Activated CD8-positive, alpha-beta memory T cell treated with anti-CD3 and anti-CD28 coated beads for 4 hours (primary cell): ENCODE measurements at places on chromosomes 2 and 18.

- DNase-seq = no peak
Measured at GRCh38 chr2:62631160-62632085, 74.1 kb upstream of the EHBP1 start.

DNA sequence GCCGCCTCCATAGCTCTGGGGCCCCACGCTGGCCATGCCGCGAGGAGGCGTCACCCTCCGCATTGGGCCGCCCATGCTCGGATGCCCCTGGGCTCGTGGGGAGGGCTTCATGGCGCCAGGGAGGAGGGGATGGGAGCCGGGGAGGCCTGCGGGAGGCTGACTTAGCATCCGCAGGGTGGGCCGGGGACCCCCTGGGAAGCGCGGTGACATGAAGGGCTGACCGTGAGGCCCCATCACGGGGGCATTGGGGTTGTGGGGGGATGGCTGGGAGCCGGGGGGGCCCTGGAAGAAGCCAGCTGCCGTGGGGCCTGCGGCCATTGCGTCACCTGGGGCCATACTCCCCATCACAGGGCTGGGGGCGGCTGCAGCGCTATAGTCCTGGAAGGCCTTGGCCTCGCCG is 26.0 kb upstream of the ANKRD62 start:
- no peak for DNase-seq

DNA sequence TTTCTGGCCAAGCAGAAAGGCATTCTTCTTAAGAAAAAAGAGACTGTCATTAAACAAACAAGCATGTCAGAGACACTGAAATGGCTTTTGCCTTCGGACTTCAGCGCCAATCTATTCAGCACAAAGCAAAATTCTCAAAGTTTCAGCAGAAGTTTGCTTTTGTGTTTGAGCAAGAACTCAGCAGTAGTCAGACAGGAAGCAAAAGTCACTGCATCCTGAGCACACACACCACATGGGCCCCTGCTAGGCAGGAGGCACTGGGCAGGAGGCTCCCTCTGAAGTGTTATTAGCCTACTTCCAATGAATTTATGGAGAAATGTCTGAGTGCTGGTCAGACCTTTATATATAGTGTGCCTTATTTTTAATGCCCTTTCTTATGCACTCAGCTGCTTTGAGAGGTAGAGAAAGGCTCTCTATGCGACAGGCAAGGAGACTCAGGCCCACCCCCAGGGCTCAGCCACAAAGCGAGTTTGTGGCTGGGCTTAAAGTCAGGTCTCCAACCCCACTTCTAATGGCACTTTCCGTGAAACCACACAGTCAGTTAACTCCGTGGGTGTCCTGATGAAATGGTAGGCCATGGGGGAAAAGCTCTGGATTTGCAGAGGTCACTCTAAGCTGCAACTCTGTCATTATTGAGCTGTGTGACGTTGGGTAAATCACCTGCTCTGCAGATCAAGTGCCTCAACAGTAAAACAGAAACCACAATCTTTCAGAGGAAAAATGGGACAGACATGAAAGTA is 161.0 kb upstream of the TMEM200C start:
- no peak for DNase-seq

GRCh38 chr2:233469261-233470010 is 97.1 kb downstream of the USP40 start:
- no peak for DNase-seq

DNA sequence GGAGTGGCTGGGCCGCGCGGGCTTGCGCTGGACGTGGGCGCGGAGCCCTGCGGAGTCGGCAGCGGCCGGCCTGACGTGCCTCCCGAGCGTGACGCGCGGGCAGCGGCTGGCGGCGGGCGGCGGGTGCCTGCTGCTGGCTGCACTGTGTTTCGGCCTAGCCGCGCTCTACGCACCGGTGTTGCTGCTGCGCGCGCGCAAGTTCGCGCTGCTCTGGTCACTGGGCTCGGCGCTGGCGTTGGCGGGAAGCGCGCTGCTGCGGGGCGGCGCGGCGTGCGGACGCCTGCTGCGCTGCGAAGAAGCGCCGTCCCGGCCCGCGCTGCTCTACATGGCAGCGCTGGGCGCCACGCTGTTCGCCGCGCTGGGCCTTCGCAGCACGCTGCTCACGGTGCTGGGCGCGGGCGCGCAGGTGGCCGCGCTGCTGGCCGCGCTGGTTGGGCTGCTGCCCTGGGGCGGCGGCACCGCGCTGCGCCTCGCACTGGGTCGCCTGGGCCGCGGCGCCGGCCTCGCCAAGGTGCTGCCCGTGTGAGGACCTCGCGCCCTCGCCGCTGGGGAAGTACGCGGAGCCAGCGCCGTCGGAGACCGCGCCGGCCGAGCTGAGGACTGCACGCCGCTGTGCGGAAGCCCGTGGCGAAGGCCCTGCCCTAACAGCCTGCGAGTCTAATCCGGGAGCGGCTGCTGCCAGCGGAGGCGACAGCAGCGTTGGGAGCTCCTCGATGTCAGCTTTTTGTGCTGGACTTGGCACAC is 526 bp downstream of the SFT2D3 start:
- peak; percentile 60 for DNase-seq

DNA sequence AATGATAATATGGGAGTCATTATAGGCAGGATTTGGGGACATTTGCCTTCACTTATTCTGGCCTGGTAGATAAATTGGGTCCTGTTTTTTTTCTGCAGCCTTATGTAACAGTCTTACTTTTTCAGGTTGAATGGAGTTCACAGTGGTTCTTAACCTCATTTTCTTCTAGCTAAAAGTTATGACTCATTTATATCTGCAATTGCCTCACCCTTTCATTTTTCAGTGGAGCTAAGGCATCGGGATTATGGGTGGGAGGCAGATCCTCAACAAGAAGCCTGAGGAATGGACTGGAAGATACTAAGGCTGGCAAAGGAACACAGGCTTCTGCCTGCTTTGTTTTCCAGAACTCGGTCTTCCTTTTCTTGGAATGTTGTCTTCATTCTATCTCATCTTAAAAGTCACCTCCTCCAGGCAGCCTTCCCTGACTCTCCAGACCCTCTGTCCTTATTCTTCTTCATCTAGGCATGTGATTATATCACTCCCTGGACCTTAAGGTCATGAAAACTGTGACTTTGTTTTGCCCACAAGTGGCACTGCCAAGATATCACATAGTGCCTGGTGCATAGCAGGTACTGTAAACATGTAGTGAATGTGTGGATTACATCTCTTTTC is 41.0 kb upstream of the ACSL3 start:
- DNase-seq = no peak

DNA sequence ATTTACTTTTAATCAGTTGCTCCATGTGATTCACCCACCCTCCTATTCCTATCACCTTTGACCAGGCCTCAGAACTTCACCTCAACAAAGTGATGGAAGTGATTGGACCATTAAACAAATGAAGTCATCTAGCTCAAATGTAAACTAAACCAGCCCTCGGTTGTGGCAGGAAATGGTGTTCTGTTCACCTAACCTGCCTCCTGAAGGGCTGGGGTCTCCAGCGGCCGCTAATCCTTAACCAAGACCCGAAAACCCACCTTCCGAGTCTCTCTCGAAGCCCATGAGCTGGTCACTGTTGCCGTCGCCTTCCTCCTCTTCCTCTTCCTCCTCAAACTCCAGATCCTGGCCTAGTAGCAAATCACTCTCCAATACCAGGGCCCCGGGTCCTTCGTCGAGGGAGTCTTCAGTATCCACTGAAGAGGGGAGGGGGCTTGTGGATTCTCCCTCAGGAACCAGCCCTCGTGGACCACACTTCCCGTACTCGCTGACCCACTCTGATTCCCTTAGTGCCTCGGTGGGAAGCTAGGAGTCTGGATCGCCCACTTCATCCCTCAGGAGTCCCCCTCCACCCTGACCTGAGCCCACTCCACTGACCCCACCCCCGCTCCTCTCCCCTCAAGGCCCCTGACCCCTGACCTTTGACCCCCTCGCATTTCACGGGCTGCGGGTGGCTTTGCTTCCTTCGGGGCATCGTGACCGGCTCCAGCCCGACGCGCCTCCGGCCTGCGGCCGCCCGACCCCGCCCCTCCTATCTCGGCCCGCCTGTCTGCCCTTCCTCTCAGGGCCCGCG is 503 bp downstream of the ZNF513 start:
- no peak for DNase-seq

GRCh38 chr18:58896734-58897508 is 32.2 kb downstream of the ZNF532 start:
- no peak for DNase-seq

- no peak for DNase-seq
Measured at GRCh38 chr2:187369471-187369870, 78.6 kb downstream of the CALCRL start.

GRCh38 chr2:99644419-99644787 is 154.6 kb upstream of the REV1 start:
- DNase-seq = no peak

DNA sequence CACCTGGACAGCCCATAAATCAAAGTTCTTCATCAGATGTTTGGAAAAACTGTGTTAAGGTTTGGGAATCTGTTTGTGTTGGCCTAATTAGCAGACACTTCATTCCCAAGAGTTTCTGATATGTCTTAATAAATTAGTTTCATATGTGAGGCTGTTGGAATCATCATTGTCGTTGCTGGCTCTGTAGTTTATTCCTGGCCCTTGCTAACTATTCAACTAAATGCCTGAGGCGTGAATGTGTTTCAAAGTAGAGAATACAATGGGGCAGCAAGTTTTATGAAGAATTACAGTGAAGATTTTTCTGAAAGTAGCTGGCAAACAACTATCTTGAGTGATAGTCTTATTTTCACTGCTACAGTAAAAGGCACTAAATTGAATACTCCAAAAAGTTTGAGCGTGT is 141.1 kb downstream of the PARD3B start:
- no peak for DNase-seq

- no peak for DNase-seq
Measured at GRCh38 chr2:173716458-173717052, 248.6 kb downstream of the SP3 start.

GRCh38 chr2:203949228-203949627 is 12.7 kb downstream of the ICOS start:
- DNase-seq = no peak

DNA sequence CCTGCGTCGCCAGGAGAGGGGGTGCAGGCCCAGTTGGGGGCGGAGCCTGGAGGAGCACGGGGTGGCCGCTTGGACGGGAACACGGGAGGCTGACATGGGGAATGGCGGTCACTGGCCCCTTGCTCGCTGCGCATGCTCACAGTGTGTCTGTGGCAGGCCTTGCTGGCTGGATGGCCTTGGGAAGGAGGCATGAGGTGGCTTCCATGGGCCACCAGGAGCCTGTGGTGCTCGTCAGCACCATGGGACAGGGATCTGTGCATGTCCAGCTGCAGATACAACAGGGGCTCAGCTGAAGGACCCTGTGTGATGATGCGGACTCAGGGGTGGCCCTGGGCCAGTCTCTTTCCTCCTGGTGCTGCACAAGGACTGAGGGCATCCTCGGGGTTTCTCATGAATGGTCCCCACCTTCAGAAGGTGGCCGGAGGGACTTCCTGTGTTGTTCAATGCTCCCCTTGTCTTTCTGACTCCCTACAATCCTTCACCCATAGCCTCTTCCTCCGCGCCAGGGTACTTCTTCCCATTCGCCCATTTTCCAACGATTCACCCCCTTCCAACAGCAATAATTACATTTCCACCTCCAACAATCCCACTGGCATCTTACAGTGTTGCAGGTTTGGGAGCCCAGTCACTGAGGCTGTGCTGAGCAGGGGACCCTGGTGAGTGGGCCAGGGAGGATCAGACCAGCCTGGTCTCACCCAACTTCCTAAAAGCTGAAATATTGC is 3.4 kb upstream of the SP140L start:
- no peak for DNase-seq

DNA sequence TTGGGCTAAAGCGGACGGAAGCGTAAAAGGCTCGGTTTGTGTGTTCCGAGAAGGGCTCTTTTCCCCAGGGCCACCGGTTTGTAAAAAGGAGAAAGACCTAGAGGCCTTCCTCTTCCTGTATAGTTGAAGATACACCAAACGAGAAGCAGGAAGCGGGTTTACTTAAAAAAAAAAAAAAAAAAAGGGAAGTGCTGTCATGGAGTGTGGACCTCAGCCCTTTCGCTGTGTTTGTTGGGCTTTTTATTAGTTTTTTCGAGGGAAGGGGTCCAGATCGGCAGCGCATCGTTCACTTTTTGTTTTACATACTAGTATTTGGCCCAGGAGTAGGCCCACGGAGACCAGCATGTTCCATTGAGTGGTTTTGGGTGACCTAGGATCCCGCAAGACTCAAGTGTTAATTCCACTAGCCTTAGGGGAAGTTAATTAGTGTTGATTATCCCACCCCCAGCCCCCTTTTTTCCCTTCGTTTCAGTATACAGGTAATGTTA is 676 bp downstream of the ACTR2 start:
- no peak for DNase-seq

DNA sequence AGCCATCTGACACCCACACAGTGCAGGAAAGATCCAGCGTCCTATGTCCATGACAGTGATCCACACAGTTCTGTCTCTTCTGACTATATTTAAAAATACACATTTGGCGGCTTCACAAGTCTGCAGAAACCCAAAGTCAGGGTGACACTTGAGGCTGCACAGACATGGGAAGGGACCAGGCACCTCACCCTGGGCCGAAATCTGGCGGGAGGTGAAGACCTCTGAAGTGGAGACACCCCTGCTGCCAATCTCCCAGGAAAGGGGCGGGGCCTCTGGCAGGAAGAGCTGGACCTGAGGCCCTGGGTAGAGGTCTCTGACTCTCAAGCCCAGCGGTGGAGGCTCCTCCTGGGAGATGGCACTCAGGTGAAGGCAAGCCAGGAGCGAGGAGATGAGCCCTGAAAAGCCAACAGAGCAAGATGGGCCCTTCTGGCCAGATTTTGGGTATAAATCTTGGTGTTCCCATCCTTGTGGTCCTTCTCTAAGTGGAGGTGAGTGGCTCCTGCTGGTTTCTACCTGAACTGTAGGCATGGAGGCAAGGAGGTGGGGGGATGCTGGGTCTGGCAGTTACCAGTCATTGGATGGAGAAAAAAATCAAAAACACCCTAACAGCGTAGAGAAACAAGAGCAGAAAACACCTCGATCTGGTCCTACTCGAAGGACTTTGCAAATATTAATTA is 248.4 kb downstream of the HDAC4 start:
- DNase-seq = no peak

DNA sequence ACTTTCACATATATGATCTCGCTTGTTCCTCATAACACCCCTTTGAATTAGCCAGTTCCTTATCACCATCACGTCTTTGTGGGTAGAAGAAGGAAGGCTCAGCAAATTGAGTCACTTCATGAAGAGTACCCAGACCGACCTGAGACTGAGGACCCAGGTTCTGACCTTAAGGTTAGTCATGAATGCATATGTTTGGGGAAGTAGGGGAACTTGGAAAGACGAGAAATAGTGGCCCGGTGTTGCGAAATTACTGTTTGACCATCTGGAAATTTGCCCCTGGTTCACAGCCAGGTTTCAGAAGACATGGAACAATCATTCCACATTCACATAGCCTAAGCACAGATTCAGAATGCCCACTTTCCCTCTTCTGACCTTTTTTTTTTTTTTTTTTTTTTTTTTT is 59.8 kb downstream of the MEIS1 start:
- no peak for DNase-seq

DNA sequence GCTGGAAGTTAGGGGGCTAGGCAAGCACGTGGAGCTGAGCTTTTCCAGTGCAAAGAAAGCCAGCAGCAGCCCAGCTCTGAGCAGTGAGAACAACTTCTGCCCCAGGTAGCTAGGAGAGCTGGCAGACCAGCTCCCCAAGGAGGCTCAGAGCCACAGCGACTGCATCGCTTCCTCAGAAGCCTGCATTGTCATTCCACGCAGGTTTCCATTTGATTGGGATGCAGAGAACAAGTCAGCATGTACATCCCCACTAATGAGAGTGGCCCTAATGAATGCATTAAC is 45.1 kb downstream of the C1QL2 start:
- no peak for DNase-seq
